A172 (cell line): ENCODE measurements at places on chromosomes 5 and 9.

GRCh38 chr9:129247285-129248153 lies 69.5 kb upstream of the IER5L start:
- DNase-seq = no peak

DNA sequence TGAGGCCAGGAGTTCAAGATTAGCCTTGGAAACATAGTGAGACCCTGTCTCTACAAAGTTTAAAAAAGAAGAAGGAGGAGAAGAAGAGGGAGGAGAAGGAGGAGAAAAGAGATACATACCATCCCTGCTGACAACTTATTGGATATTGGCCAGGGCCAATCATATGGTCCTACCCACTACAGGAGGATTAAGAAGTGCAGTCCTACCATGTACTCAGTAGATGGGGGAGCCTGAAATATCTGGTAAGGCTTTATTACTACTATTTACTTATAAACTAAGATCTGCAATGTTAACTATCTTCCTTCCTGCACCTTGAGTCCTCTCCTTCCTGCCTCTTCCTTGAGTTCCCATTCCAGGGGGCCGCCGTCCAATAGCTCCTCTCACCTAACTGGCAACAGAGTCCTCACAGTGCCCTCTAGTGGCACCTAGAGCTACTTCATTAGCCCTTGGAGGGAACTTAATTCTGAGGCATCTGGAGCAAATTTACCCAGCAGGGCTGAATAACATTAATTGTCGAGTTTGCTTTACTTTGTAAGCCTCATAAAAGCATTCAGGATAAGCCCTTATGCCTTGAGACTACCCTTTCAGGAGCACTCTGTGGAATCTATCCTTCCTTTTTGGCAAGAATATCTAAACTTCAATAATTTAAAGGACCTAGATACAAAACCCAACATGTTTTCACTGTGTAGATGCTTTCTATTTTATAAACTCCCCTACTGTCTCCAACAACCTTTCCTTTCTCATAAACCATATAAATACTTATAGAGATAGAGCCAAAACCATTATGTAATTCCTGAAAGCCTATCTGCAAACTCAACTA lies 39.1 kb upstream of the RANBP6 start:
- DNase-seq = peak; percentile 74

- DNase-seq = no peak
Measured at GRCh38 chr5:149099920-149100319, 37.1 kb upstream of the SH3TC2 start.

- DNase-seq = no peak
Measured at GRCh38 chr5:65992630-65993029, 66.3 kb downstream of the ERBIN start.

DNA sequence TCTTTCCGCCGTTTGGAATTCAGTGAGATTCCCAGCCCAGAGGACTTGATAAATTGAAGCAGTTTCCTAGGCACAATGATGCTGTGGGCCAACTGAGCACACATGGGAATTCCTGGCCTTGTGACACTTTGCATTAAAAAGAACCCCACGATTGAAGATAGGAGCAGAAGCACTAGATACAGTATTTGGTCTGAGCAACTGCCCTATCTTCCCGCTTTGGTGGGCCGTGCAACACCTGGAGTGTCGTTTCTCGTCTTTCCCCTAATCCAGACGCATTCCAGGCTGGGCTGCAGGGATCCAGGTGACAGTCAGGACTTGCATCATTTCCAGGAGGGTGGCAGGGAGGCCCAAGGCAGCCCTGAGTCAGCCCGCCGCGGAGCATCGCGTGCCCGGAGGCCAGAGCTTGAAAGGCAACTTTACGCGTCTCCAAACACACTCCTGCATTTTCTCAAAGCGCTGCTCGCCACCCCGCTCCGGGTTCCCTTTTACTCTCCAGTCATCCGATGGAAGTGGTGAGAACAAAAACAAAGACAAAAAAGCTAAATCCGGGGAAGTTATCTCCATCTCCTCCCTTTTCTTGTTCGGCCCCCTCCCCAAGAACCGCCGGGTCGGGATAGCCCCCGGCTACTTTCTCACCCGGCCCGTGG lies 753 bp upstream of the STC2 start:
- no peak for DNase-seq

DNA sequence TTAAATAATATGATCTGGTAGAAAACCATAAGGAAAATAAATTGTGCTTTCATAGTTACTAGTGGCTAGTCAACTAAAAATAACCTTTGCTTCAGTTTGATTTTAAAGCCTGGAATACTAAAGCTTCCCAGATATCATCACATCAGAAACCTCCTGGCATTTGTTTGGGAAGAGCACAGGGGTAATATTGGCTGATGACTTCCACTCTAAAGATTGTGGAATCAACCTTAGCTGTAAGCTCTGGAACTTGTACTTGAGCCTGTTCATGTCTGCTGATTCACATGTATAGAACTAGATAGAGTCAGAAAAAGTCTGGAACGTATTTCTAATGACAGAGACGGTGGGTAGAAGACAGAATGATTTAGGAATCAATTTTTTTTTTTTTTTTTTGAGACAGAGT lies 345.0 kb downstream of the CWC27 start:
- no peak for DNase-seq
